ENCODE measurements at places on chromosomes 3 and 15.

- no peak for DNase-seq
Observed at GRCh38 chr3:194857469-194858113, 171.9 kb downstream of the FAM43A start.

DNA sequence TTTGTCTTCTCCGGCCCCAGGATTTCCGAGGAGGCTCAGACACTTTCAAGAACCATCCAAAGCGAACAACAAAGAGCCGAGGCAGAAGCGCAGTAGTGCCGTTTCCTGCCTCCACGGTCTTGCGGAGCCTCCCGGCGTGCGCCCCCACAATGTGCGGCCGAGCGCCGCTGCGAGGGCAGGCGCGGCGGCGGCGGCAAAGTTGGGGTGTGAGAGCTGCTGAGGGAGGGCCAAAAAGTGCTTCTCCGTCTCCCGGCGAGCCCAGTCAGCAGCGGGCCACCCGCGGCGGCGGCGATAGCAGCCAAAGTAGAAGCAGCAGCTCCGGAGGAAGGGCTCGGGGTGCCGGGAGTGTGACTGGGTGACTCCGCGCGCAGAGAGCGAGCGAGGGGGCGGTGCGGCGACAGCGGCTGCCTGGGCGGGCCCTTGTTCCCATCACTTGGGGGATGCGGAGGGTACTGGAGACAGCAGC is 749.1 kb downstream of the ROBO1 start:
- no peak for DNase-seq

GRCh38 chr3:130601442-130601971 is 84.5 kb downstream of the COL6A6 start:
- no peak for DNase-seq

GRCh38 chr15:98905963-98906711 is 101.5 kb downstream of the PGPEP1L start:
- no peak for DNase-seq

GRCh38 chr3:70518356-70518755 is 205.9 kb upstream of the MDFIC2 start:
- DNase-seq = no peak

DNA sequence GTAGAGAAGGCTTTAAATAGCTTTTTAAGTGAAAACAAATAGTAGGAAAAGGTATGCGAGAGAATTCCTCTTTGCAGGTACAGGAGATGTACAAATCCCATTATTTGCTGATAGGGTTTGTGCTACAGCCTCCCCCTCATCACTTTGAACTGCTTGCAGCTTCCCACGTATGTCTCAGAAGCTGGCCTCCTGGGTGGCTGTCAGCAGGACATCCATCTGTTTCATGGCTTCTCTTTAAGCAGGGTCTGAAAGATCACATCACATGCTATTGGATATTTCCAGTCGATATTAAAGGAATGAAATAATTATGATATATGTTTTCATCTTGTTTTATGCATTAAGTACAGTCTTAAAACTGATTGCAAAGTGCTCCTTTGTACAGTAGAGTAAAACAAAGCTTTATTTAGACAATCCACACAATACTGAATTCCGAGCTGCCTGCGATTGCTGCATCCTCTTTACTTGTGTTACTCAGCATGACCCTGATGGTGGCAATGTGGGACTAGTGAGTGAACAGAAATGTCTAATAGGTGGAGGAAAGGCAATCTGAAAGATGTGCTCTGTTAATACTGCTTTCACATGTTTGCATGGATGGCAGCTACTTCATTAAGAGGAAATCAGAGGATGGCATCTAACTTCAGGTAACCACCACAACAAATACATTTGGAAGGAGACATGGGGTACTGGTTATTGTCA is 930.6 kb upstream of the SEMA6D start:
- peak; percentile 0 for DNase-seq

DNA sequence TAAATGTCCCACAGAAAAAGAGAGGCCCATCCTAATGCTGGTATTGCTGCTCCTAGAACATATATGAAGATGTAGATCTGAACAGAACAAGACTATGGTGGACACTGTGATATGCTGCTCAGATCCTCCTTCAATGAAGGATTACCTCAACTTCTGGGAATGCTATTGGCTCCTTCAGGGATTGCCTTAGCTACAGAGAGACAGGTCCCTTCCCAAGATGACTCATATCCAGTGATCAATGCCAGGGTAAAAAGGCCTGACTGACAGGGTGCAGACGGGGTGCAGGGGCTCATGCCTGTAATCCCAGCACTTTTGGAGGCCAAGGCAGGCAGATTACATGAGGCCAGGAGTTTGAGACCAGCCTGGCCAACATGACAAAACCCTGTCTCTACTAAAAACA is 20.5 kb upstream of the STAG1 start:
- no peak for DNase-seq

DNA sequence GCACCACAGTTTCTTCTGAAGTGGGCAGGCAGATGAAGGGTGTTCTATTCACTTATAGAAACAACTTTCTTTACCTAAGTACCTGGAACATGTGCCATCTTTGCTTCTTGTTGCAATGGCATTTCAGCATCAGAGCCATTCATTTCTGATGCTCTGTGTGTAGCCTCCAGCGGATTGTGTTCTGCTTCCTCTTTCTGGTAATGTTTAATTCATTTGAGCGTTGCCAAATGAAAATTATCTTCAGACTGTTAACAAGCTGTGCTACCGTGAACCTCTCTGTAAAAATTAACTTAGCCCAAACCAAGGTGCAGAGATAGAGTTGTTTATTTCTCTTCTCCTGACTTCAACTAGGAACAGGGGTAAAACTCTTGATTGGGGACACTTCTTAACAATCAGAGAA is 302.0 kb downstream of the EDEM1 start:
- no peak for DNase-seq

GRCh38 chr15:77983708-77984445 is 93.6 kb downstream of the TBC1D2B start:
- DNase-seq = no peak

- no peak for DNase-seq
Observed at GRCh38 chr15:79314186-79314585, 3.3 kb downstream of the TMED3 start.

DNA sequence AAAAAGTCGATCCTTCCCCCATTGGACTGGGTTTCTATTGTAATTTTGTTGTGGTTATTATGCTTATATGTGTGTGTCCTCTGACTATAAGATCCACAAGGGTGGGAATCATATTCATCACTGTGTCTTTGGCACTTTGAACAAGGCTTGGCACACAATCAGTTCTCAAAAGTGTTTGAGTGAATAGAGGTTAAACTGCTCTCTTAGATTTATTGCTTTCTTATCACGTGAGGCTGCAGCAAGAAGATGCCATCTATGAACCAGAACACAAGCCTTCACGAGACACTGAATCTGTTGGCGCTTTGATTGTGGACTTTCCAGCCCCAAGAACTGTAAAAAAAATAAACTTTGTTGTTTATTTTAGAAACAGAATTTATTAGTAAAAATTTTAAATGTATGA is 295.0 kb upstream of the MDFIC2 start:
- no peak for DNase-seq

DNA sequence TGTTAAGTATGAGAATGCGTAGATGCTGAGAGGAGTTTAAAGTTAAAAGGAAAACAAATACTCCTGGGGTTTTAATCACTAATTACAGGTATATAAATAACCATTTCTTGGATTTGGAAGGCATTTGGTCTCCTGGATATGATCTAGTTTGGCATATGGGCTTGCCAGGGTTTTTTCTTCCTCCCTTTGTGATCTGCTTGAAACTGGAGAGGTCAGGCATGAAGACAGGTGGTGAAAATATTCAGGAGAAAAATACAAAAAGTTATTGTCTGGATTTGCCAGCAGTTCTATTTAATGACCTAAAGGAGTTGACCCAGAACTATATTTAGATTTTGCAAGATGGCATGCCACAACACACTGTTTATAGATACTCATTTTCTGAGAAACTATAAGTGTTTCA is 136.3 kb downstream of the DIPK2A start:
- DNase-seq = no peak

GRCh38 chr3:159629329-159630084 is 359.1 kb upstream of the IL12A start:
- DNase-seq = no peak

- DNase-seq = no peak
Observed at GRCh38 chr3:66253790-66254620, 33.2 kb downstream of the SLC25A26 start.

GRCh38 chr3:183306798-183307671 is 54.0 kb downstream of the B3GNT5 start:
- no peak for DNase-seq

- no peak for DNase-seq
Observed at GRCh38 chr3:70985572-70985971, 598.0 kb downstream of the FOXP1 start.

GRCh38 chr3:9211155-9211950 is 38.1 kb downstream of the SRGAP3 start:
- DNase-seq = no peak

DNA sequence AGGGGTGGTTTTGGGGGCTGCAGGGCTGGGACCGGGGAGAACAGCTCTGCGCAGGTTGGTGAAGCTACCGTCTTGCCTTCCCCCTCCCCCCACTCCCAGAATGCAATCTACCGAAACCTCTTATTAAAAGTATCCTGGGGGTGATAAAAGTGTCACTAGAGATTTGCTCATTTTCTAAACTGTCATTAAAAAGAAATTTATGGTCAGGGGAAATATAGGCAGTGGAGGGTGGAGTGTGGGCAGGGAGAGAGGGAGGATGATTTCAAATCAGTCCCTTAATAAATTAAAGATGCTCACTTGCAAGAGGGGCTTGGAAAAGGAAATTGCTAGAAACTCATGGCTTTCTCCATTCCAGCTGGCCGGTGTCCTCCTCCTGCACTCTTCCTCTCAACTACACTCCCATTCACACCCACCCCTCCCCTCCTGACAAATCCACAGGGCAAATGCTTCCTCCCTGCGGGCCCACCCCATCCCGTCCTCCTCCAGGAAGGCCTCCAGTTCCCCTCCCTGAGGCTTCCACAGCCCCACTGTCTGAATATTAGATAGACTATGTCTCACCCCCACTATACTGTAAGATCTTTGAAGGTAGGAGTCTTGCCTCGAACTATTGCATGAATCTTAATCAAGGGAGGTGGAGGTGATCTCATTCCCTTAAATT is 83.9 kb downstream of the TLE3 start:
- peak; percentile 64 for DNase-seq

GRCh38 chr3:71393093-71393492 is 190.4 kb downstream of the FOXP1 start:
- DNase-seq = no peak

GRCh38 chr15:84654689-84655453 is 788 bp upstream of the WDR73 start:
- DNase-seq = peak; percentile 26

- DNase-seq = no peak
Observed at GRCh38 chr3:43161684-43162229, 55.9 kb upstream of the POMGNT2 start.

DNA sequence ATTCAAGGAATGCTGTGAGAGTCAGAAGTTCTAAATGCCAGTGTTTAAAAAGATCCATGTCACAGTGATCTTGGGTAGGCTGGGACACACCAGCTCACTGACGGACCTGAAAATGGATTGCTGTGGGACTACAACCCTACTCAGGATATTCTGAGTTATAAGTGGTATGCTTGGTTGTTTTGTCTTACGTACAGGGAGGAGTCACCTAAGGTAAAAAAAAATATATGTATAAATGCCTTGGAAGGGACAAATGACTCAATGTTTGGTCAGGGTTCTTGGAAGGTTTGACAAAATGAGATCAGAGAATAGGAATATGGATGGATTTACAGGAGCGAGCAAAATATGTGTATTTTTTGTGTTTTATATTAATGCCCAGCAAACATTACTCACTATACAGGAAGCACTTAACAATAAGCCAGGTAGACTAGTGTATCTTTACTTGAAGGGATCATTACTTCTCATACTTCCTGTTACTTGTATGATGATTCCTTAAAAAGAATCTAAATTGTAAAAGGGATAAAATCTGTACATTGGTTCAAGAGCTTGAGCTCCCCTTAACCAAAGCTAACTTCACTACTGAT is 767.3 kb downstream of the GBE1 start:
- DNase-seq = no peak

DNA sequence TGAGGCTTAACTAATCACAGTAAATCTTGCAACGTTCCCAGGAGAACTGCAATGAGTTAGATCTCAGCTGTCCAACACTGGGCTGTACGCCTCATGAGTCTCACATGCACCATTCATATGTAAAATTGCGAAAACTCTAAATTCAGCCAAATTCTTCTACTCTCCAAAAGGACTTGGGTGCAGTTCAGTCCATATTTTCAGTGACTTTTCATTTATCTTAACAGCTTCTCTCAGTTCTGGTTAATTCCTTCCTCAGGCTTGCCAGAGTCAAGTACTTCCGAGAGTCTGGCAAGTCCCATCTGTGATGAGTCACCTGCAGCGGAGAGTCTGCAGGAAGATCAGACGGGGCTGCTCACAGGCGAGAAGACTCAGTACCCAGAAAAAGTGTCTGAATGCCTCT is 11.5 kb downstream of the CCDC80 start:
- no peak for DNase-seq

DNA sequence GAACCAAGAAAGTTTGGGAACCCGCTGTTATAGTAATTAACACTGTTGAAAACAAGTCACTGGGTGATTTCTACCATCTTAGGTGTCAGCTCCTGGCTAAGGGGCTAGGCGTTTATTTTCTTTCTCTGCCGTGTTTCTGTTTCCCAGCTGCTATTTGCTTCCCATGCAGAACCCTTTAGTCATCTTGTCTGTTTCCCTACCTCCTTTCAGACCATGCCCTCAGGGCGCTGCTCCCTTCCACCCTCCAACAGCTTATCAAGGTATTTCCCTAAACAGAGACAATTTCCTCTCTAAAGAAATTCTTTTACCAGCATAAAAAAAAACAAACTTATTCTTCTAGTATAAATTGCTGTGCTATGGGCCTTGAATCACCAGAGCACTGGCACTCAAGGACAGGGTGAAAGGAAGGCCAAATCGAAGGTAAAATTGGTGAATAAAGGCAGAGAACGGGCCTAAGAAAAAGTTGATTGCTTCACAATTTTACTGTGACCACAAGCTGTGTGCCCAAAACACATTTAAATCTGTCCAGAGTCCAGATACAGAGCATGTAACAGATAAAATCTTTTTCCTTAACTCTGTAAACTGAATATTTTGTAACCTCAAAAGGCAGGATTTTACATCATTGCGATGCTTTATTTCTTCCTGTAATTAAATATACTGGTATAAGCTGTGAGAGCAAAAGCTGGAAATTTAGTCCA is 319.2 kb downstream of the ZNF621 start:
- DNase-seq = no peak

DNA sequence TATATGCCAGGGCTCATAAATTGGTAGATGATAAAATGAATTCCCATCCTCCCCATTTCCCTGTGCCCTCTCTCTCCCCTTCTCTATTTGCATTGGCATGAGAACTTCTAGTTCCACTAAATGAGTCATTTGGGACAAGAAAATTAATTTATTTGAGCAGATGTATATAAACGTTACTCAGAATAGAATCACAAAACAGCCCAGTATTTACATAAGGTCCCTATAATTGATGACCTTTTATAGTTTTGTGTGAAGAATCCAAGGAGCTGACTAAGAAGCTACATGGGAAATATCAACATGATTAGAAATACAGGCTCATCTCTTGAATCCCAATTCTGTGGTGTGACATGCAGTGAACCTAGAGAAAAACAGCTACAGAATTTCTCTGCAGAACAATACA is 617.7 kb upstream of the NR2F2 start:
- no peak for DNase-seq

GRCh38 chr15:66254951-66255676 is 1.6 kb upstream of the MEGF11 start:
- no peak for DNase-seq

- DNase-seq = no peak
Observed at GRCh38 chr3:70824773-70825172, 512.3 kb upstream of the MDFIC2 start.
